NCI-H1436 treated with DMSO at 0.1 percent for 48 hours (cell line): ENCODE measurements at places on chromosomes 4 and X.

DNA sequence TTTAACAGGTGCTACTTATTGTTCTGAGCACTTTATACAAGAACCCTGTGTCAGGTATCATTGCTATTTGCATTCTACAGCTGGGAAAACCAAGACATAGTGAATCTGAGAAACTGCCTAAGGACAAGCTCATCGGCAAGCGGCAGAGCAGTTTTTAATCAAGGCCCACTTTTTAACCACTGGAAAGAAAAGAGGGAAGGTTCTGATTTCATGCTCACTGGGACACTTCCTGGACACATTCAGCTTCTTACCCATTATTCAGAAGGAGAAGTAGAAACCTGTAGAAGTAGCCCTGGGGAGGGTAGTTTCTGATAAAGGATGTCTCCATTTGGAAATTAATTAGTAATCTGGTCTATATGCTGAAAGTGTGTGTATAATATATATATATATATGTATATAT, 2.5 kb upstream of the LNX1 start:
- no peak for DNase-seq

DNA sequence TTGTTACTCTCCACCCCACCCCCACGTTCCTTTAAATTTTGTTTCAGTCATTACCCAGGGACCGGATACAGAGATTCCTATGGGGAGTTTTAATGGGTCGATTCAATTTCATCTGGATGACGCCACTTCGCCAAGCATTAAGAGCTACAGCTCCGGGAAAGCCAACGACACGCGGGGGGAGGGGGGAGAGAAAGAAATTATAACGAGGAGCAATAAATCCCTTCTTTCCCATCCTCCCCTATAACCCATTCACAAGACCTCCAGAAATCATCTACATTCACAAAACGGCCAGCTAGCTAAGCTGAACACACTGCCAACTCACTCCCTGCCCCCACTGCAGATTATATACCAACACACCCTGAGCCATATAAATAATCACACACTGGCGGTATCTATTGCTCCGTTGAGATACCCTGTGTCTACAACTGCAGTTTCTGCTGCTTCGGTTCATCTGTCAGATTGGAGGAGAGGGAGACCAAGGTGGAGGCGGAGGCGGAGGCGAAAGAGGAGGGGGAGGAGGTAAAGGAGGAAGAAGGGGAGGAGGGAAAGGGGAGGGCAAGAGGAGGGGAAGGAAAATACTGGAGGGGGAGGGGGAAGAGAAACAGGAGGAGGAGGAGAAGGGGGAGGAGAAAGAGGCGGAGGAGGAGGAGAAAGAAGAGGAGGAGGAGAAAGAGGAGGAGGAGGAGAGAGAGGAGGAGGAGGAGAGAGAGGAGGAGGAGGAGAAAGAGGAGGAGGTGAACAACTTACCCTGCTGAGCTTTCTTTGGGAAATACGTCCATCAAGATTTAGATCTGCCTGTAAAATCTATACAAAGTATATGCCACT, 113.9 kb upstream of the VAMP7 start:
- peak; percentile 22 for DNase-seq

- no peak for DNase-seq
Measured at GRCh38 chrX:98568795-98569194, 1685.1 kb downstream of the RPA4 start.

DNA sequence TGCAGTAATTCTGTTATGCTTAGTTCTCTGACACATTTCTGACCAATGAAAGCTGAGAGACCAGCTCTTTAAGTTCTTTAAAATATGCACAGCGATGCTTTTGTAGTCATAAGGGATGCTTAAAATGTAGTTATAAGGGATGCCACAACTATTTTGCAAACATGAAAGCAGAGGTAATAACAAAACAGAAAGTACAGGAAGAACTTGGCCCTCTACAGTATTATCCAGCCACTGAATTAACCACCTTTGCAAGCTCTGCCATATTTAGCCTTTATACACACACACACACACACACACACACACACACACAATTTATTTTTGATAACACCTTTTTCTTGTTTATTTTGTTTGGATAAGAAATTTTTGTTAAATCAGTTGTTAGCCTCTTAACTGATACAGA, 590.0 kb downstream of the FAT4 start:
- no peak for DNase-seq

GRCh38 chr4:152467101-152467500, 68.8 kb downstream of the FBXW7 start:
- DNase-seq, result no peak

DNA sequence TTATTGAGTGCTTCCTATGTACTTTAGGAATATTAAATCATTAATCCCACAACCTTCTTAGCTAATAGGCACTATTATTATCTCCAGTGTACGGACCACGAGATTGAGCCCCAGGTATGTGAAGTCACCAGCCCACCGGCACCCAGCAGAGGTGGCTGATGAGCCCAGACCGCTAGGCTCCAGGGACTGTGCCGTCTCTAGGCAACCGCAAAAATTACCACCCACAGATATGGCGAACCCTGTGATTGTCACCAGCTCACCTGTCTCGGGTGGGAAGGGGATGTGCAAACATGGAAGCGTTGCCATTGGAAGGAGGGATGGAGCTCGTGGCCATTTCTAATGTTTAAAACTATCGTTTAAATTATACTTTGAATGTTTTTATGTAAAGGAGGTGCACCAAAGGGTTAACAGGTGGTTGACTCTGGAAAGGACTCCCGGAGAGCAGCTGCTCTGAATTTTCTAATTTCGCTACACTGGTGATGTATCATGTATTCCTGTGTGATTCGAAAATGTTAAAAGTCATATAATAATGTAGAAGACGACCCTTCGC, 21.0 kb upstream of the JAKMIP1 start:
- DNase-seq, result no peak

- DNase-seq, result no peak
Measured at GRCh38 chr4:146243141-146243882, 29.0 kb downstream of the REELD1 start.

DNA sequence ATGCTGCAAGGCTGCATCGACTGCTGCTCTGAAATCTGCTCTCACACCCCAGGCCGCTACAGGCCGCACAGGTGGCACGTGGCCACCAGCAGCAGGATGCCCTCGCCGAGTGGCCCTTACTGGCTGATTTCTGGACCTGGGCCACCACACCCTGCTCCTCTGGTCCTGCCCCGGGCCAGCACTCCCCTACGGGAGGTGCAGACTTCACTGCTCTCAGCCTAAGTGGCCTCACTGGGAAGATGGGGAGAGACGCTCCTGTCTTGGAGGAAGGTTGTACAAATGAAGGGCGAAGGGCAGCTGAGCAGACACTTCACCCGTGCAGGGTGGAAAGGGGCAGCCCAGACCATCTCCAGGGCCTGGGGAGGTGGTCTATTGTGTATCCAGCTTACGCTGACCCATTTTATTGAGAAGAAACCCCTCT, 72.5 kb downstream of the ACOX3 start:
- DNase-seq, result no peak

DNA sequence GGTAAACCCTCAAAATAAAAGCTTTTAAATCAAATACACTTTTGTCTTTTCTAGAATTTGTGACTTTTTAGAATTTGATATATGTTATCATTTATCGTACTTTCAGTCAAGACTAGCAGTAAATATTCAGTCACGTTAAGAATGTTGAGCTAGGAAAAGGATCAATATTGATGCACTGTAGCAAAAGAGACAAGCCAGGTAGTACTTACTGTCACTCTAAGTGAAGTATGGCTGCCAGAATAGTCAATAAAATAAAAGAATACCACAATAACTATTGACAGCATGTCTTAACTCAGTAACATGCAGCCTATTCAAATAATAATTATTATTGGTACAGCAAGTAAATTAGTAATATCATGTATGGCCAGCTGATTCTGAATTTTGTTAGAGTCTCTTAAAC, 43.6 kb upstream of the GPRIN3 start:
- no peak for DNase-seq

GRCh38 chr4:183515411-183515810, 10.6 kb downstream of the ING2 start:
- DNase-seq, result no peak

DNA sequence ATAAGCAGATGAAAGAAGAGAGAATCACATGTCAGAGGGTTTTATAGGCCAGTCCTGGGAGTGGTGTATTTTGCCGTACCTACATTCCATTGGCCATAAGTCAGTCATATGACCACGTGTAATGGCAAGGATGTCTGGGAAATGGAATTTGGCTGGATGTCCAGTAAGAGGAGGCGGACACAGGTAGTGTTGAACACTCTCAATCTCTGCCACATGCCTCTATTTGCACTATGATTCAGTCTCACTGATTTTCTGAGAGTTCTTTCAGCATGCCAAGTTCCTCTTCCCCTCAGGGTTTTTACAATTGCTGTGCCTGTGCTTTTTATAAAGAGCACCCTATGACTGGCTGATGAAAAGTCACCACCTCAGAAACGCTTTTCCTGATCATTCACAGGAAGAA, 164.2 kb upstream of the GPR101 start:
- DNase-seq, result no peak
